ENCODE measurements at places on chromosomes 5 and 9.

DNA sequence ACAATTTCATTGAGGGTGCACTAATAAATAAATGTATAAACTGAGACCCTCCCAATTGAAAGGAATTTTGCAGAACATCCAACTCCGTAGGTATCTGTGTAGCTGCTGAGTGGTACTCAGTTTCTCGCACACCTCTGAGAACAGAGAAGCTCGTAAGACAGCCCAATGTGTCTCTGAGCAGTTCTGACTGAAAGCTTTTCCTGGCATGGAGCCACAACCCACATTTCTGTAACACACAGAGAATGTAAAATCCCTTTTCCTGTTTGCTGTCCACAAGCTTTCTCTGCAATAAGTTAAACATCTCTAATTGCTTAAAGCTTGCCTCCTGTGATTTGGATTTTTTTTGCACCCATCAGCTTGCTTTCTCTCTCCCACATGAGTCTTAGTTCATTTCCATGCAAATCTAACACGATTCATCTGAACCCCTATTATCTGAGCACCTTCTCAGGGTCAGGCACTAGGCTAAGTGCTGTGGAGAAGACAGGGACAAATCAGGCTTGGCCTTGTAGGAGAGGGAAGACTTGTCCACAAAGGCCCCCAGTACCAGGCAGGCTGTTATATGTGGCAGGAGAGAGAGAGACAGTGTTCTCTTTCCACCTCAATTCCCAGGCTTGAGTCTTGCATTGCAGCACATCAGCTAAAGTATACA, 44.2 kb upstream of the COL15A1 start:
- DNase-seq = no peak

- no peak for DNase-seq
Measured at GRCh38 chr5:80223561-80223960, 32.3 kb downstream of the SERINC5 start.

DNA sequence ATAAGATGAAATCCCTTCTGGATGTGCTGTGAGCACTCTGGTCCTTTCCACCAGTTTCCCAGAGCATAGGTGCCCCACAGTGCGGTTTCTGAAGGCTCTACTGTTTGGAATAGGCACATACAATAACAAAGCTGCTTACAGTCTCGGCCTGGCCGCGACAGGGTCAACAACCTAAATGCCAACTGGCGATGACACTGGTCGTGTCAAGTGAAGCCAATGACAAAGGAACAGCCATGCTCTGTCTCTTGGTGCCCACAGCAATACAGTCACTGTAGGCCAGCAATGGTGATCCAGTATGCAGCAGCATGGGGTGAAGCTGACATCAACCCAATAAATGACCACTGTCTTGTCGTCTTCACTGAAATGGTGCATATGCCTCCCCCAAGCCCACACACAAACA, 47.8 kb upstream of the EQTN start:
- DNase-seq = no peak

DNA sequence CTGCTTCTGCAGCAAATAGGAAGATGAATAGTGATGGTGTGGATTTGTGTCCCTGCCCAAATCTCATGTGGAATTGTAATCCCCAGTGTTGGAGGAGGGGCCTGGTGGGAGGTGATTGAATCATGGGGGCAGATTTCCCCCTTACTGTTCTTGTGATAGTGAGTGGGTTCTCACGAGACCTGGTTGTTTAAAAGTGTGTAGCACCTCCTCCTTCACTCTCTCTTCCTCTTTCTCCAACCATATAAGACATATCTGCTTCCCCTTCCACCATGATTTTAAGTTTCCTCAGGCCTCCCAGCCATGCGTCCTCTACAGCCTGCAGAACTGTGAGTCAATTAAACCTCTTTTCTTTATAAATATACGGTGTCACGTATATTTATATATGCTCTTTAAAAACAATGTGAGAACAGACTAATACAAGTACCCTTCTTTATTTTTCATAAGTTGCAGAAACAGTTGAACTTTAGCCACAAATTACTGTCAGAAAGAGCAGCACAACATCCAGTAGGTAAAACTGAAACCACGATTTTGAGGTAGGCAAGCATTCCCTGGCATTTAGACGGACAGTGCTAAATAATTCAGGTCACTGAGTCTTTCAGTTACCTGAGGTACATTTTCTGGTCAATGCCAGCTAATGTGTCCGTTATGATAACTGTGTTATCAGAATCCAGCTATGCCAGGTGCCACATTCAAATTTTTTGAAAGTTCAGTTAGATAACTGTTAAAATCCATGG, 79.3 kb upstream of the SPEF2 start:
- DNase-seq = no peak

DNA sequence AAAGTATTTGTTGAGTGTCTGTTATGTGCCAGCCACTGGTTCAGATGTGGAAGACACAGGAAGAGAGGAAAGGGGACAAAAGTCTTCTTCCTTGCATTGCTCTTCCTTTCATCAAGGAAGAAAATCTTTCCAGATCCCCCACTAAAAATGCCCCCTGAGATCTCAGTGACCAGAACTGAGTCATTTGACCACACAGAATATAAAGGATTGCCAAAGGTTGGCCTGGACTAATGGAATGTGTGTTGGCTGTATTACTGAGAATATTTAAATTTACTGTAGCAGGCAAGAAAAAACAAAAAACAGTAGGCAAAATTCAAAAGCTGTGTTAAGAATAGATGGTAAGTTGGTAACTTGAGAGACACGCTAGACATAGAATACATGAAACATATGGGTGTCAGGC, 10.0 kb upstream of the SEPTIN8 start:
- DNase-seq = no peak

DNA sequence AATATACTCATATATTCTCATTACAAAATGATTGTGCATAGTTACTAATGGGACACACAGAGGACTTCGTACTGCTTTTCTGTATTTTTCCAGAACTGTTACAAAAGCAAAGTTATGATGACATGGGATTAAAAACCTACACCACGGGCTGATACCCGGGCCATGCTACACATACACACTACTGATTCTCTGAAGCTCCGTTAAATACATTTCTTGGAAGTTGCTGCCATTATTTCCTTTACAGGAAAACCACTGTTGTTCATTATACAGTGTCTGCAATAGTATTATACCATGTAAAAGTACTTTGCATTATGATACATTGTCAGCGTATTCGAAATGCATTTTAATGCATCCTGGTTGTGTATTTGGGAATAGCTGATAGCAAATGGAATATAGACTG, 32.5 kb downstream of the EBF1 start:
- DNase-seq = no peak

- no peak for DNase-seq
Measured at GRCh38 chr9:125377584-125378250, 116.1 kb downstream of the GAPVD1 start.

DNA sequence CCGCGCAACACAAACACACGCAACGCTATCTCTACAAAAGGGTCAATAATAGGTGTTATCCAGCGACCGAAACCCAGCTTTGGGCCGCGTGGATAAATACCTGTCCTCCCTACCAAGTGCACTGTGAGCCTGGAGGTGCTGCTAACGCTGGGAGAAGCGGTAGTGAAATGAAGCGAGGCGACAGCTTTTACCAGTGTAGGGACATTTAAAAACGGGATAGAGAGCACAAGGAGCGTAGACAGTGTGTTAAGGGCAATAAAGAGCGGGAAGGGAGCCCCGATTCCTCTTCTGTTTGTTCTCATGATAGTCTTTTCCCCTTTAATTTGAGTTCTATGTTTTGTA, 421 bp upstream of the DEPDC1B start:
- DNase-seq = no peak

- no peak for DNase-seq
Measured at GRCh38 chr5:54725391-54726280, 208.1 kb downstream of the SNX18 start.

GRCh38 chr9:96510258-96510657, 60.3 kb downstream of the HABP4 start:
- DNase-seq = no peak

- DNase-seq = no peak
Measured at GRCh38 chr5:59693492-59694309, 199.8 kb downstream of the PDE4D start.

DNA sequence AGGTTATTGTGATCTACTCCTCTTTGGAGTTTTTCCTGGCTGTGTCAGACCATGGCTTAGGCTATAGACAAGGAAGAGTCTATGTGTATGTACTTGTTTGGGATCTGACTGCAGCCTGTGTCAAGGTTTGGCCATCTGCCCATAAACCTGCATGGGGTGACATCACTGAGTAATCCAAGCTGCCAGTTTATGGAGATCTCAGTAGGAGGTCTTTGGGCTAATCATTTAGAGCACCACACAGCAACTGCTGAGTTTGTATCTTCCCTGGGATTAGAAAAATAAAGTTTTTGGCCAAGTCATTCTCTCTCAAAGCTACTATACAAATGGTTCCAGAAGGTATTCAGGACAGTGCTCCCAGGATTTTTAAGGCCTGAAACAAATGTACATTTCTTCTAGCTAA, 65.5 kb upstream of the HSPB3 start:
- no peak for DNase-seq

DNA sequence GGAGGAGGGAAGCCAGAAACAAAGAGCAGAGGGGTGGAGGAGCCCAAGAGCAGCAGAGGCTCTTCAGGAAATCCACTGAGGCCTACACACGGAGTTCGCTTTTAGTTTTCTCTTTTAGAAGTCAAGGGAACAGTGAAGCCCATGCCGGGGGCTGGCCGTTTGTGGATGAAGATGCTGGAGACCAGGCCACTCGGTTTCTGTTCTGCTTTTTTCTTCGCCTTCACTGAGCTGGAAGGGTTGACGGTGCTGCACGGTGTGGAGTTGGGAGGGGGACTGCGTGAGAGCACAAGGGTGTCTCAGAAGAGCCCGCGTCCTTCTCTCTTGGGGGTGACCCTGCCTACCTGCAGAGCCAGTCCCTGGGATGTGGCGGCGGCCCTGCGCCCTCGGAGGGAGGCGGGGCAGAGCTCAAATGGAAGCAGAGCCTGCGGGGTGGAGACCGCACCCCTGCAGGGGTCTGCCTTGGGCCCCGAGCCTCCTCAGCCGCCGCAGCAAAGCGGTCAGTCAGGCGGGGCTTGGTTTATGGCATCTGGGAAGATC, 68.5 kb upstream of the CACNA1B start:
- DNase-seq = no peak

- no peak for DNase-seq
Measured at GRCh38 chr5:125219710-125220109, 473.3 kb upstream of the ZNF608 start.

DNA sequence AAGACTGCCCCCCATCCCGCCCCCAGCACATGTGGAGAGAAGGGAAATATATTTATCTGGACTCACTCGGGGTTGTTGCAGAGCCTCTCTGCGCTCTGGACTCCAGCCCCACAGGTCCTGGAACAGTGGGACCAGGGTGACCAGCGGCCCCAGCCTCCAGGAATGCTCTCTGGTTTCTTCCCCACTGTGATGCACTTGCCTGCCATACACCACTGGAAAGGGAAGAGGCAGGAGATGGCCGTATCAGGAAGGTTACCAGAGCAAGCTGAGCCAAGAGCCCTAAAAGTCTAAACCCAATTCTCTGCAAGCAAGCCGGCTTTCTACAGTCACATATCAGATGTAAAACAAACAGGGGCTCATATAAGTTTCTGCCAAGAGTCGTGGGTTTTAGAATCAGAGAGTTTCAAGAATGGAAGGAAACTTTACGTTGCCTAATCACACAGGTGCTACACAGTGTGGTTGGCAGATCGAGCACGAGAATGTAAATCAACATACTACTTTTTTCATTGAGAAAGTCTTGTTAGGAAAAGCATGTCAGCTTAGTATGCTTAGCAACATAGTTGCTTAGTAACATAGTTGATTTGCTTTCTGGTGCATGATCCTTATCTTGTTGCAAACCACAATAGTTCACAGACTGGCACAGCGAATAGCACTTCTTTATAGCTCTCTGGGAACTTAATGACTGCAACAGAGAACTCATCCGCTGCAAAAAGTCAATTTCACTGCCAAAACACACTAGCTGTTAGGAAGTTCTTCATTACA, 201.2 kb downstream of the TARS1 start:
- DNase-seq = no peak

GRCh38 chr5:9423571-9423970, 122.3 kb downstream of the SEMA5A start:
- DNase-seq = no peak

- no peak for DNase-seq
Measured at GRCh38 chr9:76690246-76690972, 73.8 kb upstream of the PCA3 start.

DNA sequence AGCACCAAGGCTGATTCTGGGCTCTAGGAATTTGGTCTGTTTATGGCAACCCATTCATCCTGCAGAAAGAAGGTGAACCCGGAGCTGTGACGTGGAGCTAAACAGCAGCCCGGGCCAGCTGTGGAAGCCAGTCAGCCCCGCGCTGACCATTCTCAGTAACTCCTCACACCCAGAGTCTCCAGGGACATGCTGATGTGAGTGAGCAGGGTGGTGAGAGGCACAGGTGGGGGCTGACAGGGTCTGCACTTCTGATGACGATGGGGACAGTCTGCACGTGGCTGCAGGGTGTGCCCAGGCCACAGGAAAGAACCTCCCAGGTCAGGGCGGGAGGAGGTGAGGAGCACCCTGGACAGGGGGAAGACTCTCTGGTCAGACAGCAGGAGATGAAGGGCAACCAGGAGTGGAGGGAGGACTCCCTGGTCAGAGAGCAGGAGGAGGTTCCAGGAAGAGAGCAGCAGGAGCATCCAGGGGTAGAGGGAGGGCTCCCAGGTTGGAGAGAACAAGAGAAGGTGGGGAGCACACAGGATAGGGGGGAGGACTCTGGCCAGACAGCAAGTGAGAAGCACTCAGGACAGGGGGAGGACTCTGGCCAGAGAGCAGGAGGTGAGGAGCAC, 26.1 kb upstream of the SLC6A3 start:
- DNase-seq = no peak

DNA sequence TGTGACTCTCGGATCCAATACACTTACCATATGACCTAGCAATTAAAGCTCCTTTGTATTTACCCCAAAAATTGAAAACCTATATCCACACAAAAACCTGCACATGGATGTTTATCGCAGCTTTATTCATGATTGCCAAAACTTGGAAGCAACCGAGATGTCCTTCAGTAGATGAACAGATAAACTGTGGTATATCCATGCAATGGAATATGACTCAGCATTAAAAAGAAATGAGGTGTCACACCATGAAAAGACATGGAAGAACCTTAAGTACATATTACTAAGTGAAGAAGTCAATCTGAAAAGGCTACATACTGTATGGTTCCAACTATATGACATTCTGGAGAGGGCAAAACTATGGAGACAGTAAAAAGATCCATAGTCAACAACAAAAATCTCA, 82.0 kb upstream of the PHF24 start:
- DNase-seq = no peak
